ENCODE measurements at places on chromosomes 16 and 17. TPM values are rescaled to one million over a fixed set of nuclear protein-coding genes. Genes with fewer than 3 reads are reported as not detected.

DNA sequence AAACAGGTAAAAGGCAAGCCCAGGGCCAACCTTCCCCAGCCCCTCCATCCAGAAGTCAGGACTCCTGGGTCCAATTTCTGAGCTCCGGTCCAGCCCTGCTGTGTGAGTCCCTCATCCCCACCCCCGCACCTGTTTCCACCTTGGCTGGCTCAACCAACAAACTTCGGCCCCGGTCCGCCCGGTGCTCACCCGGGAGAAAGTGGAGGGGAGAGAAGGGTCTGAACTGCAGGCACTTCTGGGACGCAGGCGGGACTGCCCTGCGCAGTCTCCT lies 541 bp downstream of the RHBDF2 start:
- DNase-seq: no peak

DNA sequence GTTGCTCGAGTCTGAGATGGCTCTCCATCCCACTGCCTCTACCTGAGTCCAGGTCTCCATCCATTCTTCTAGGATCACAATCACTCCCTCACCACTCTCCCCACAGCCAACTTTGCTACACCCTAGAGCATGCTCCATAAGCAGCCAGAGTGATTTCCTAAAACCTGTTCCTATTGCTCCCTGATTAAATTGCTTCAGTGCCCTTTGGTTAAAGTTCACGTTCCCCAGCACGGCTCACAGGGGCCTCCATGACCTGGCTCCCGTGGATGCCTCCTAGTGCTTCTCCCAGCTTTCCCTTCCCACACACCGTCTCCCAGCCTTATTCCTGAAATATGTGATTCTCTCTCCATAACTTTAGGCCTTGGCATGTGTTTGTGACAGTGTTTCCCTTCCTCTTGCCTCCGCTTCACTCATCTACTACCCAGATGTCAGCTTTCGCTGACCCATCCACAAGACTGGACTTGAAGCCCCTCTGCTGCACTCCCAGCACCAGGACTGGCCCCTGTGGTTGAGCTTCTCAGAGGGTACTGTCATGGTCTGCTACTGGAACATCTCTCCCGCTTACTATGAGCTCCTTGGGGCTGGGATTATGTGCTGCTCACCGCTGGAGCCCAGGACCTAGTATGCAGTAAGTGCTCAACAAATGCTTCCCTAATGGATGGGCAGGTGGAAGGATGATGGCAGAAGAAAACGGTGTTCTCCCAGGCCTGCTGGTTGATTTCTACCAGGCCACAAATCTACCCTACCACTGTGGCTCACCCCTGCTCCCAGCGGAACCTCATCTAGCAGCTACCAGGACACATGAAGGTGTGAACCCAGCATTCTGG lies 17.9 kb downstream of the MYO18A start:
- DNase-seq: no peak

GRCh38 chr17:50685334-50685665 lies 22.4 kb downstream of the ANKRD40 start:
- DNase-seq: no peak

- DNase-seq: no peak
Measured at GRCh38 chr17:6872936-6873335, 41.4 kb upstream of the TEKT1 start.

DNA sequence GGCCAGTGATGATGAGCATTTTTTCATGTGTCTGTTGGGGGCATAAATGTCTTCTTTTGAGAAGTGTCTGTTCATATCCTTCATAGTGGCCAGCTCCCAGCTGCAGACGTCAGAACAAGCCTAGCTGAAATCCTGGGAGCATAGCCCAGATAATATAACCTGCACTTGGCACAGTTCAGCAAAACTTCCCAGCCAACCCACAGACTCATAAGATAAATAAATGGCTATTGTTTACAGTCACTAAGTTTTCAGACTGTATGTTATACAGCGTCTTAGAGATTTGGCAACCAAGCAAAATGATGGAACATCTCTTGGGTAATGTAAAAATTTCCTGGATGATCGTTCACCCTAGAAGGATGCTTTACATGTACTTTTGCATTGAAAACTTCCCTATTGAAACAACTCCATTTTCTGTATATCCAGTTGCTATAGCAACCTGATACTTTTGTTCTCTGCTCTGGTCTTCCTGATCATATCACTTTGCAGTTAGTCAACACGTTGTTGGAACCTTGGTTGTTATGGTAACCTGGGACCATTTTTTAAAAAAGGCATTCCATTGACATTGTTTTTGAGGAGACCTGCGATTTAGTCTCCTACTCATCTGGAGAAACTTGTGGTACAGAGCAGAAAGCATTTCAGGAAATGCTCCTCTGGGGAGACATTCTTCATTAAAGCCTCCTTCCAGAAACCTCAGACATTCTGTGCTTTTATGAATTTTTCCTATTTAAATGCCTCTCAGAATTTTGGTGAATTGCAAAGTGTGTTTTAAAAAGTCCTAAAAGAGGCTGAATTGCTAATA lies 378.7 kb downstream of the HS3ST4 start:
- no peak for DNase-seq

- no peak for DNase-seq
Measured at GRCh38 chr16:9363520-9363919, 272.1 kb downstream of the HAPSTR1 start.

DNA sequence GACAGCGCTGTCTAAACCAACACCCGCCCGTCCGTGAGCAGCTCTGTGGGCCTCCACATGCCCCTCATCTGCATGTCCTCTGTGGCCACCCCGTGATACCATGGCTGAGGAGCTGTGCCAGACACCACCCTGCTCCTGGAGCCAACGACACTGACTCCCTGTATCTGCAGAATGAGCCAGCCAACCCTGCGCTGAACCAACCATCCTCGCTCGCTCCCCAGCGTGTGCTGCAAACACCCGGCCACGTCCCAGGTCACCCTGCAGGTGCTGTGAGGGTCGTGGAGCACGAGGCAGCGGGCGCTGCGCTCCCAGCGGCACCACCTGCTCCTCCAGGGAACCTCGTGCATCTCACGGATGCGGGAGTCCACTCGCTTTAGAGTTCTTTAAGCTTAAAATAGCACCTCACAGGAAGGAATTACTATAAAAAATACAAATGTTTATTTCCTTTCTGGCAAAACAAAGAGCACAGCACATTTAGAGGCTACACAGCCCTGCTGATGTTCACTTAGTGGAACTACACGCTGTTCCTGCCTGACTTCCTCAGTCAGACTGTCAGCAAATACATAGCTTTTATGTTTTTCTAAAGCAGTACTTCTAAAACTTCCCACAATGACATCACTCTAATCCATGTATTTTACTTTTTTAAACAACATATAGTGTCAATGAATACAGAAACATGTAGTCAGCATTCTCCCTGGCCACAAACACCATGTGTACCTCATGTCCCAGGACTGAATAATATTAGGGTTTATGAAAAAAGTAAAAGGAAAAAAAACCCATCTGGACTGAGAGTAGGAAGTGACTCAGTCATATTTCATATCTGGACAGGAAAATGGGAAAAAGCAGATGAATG lies 43.5 kb downstream of the MAP1LC3B start:
- DNase-seq: no peak

DNA sequence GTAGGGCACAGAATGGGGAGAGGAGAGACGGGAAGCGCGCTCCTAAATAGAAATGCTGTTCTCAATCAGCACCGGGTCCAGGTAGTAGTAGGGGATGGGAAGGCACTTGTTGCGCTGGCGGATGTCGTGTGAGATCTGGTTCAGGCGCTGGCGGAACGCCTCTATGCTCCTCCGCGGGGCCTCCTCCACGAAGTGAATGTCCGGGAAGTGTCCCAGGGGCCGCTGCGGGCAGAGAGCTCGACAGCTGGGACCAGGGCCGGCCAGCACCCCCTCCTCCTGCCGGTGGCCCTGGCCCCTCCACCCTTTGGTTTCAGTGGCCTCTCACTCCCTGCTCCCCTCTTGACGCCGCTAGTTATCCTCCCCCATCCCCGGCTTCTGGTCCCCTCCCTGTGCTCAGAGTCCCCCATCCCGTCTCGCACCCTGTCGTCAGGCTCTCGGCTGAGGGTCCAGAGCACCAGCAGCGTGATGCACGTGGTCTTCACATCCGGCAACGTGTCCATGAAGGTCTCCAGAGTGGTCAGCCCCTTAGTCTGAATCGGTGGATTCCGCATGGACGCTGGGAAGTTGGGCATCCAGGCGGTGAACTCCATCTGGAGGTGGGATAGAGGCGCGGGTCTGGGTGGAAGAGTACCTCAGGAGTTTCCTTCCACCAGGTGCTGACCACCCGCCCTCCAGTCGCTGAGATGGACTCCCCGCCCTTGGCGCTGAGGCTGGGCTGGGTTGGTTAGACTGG lies 14.6 kb downstream of the ALOX12B start:
- DNase-seq: no peak

GRCh38 chr16:79261481-79261940 lies 339.0 kb downstream of the MAF start:
- DNase-seq: peak; percentile 10

DNA sequence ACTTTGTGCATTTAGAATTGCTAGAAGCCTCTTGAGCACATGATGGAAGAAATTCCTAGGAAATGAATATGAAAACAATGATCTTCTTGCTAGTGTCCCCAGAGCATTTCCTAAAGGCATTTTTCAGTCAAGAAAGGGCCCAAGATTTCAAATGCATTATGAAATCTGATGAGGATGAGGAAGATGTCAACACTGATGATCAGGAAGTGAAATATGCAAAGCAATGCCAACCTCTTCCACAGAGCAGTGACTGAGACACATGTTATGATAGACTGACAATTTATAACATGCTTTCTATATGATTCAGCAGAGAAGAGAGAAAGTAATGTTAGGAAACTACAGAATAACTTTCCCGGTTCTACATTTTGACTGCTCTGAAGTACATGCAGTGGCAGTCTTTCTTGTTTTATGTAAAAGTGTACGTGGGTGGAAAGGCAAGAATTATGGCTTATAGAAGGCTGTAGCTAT lies 859.1 kb upstream of the GOT2 start:
- no peak for DNase-seq

- no peak for DNase-seq
Measured at GRCh38 chr17:68641276-68642117, 40.3 kb upstream of the FAM20A start.

Gene SEZ6
- not detected for total RNA-seq

Gene RAMP2
- total RNA-seq: not detected

Gene TLCD3A
- 13.4 TPM for total RNA-seq

Gene HS3ST4
- total RNA-seq: not detected

Gene CACNG1
- total RNA-seq: not detected

Gene JPH3
- total RNA-seq: not detected

Gene KCNG4
- total RNA-seq: not detected

Data from PC-9 (cell line).